Omental fat pad (tissue), 4 donors: ENCODE measurements at places on chromosomes 7 and 10. TPM values are rescaled to one million over a fixed set of nuclear protein-coding genes. Genes with fewer than 3 reads are reported as not detected.

- DNase-seq, result no peak
Measured at GRCh38 chr7:108026647-108027046, 23.7 kb upstream of the LAMB1 start.

- no peak for DNase-seq
Measured at GRCh38 chr7:1058821-1059199, 14.5 kb downstream of the GPR146 start.

- DNase-seq, result no peak
Measured at GRCh38 chr10:15784662-15785300, 65.1 kb upstream of the ITGA8 start.

DNA sequence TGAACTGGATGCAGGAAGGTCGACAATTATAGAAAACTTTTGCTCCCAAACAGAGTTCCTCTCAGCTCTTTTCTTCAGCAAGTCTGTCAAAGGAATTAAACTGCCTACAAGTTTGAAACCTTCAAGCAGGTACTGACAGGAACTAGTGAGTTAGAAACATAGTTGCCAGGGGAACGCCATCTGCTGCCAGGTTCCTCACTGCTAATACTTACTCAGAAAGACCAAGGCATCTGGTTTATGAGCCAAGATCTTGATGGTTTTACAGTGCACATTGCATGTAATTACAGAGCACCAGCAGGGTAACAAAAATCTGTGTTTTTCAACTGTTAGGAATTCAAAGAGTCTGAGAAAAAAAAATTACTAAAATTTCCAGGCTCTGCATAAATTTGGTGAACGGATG lies 300.0 kb upstream of the NRG3 start:
- no peak for DNase-seq

The DDC gene
- 0.79 TPM for total RNA-seq
